ENCODE measurements at places on chromosomes 1 and 21. TPM values are rescaled to one million over a fixed set of nuclear protein-coding genes. Genes with fewer than 3 reads are reported as not detected.
A peak's percentile ranks its signal among the peaks of the same experiment; 100 is the strongest.

GRCh38 chr1:112818990-112819689, 104.0 kb upstream of the PPM1J start:
- DNase-seq: peak; percentile 43

DNA sequence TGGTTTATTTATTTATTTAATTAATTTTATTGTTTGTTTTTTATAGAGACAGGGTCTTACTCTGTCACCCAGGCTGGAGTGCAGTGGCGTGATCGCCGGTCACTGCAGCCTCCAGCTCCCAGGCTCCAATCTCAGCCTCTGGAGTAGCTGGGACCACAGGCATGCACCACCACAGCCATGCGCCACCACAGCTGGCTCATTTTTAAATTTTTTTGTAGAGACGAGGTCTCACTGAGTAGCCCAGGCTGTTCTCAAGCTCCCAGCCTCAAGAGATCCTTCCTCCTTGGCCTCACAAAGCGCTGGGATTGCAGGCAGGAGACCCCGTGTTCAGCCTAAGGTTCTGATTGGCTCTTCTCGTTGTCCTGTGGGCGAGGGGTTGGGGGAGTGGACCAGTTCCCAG, 22.1 kb downstream of the UMODL1 start:
- no peak for DNase-seq

GRCh38 chr1:239262538-239262937, 123.8 kb upstream of the CHRM3 start:
- peak; percentile 46 for DNase-seq

DNA sequence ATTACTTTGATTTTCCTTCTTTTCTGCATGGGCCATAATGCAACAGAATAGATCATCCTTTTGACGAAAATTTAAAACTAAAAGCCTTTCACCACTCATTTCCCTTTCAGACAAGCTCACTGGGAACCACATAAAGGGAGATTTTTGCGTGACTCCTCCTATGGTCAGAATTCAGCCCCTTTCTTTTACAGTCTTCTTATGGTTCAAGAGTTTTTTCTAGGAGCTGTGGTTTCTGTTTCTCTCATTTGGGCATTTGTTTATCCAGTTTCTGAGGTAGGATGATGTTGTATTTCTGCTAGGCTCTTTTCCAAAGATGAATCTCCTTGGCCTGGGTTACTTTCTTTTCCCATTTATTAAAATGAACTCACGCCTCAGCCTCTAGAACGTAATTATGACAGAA, 16.9 kb downstream of the RGS1 start:
- DNase-seq: no peak

CNKSR1 gene
- 11.8 TPM for total RNA-seq

OR2T11 gene
- not detected for total RNA-seq

Measured in bronchial epithelial cell (primary cell).